ENCODE measurements at places on chromosomes 1 and 21.

DNA sequence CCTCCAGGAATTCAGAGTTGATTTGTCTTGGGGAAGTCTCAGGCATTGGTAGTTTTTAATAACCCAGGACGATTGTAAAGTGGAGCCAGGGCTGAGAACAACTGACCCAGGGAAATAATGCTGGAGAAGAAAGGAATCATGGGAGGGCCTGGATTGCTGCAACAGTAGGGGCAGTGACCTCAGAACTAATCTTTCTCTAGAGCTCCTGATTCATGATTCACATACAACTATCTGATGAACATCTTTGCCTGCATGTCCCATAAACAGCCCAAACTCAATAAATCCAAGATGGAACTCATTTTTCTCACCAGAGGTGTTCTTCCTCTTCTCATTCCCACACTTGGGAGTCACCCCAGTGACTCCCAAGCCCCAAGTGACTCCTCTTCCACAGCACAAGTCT, 8.1 kb upstream of the G0S2 start:
- DNase-seq = no peak

- DNase-seq = no peak
Observed at GRCh38 chr1:228391411-228392020, 15.1 kb downstream of the TRIM11 start.

- no peak for DNase-seq
Observed at GRCh38 chr1:109628540-109629321, 9.1 kb downstream of the AMPD2 start.

- DNase-seq = no peak
Observed at GRCh38 chr1:86758570-86758969, 54.2 kb downstream of the SH3GLB1 start.

DNA sequence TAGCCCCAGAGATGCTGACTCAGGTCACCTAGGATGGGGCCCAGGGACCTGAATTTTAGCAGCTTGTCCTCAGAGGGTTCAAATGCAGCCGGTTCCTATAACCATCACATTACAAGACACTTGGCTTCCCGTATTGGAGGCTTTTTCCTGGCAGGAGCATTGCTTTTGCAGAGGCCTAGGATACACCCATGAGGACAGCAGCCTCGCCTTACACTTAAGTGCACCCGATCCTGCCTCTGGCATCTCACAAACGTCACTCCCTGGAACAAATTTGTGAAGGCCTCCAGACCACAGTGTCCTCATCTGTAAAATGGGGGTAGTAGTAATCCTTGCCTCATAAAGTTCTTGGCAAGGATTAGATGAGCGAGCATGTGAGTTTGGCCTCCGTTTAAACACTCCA, 130.0 kb downstream of the KAZN start:
- DNase-seq = no peak

- DNase-seq = no peak
Observed at GRCh38 chr1:181392613-181393220, 90.6 kb upstream of the CACNA1E start.

DNA sequence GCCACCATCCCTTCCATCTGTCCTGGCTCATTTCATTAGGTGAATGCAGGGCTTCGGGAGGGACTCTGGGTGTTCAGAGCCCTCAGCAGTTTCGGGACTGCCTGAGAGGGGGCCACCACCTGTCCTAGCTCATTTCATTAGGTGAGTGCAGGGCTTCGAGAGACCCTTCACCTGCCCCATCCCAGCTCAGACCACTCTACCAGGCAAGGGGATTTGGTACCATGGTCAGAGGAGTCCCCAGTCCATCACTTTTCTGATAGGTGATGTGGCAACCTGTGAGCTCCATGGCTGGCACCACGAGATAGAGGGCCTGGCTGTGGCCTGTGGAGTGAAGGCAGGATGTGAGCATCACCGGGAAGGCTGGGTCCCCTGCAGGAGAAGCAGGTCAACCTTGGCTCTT, 32.9 kb upstream of the KDM4A start:
- no peak for DNase-seq

DNA sequence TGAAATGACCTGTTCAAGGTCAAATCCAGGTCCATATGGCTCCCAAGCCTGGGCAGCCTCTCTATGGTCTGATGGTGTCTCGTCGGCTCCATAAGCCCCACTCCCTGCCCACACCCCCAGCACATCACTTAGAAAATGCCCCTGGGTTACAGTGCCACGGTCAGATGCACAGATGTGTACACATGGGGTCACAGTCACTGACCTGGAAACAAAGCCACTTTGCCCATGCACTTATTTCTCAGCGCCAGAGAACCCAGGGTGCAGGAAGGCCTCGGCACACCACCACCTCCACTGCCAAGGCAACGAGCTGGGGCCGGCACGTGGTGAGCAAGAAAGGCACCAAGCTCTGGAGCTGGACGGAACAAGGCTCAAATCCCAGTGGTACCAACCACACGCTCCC, 24.7 kb downstream of the IFFO2 start:
- DNase-seq = no peak

DNA sequence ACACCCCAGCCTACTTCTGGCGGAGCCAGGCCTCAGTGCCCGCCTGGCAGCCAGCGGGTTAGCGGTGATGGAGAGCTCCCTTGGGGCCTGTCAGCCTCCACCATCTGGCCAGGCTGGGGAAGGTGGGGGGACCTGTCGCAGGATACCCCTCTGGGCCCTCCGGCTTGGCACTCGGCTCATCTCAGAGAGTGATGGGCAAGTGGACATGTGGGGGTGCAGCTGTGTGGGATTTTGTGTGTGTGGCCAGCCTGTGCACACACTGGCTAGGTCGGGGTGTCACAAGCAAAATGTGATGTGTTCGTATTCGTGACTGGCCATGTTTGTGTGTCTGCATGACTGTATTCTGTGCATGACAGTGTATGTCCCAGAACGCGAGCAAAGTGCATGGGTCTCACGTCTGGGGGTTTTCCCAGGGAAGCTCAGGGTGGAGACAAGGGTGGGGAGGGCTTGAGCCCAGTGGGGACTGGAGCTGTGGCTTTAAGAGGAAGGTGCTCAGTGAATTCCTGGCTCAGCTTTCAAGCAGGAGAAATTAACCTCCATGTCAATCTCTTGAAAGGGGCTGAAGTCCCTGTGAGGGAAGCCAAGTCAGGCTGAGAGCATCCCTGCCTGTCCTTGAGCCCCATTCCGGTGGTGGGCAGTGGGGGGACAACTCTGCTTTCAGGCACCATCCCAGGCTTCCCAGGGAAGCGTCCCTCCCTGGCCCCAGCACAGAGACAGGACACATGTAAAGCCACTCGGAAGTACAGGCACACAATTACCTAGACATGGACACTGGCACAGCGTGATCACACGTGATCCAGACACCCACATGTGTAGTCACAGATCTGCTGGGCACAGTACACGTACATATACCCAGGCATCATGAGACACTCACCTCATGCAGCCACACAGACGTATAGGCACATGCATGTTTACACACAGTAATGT, 21.1 kb upstream of the ADGRB2 start:
- DNase-seq = no peak

GRCh38 chr1:117058810-117059209, 1.3 kb upstream of the TTF2 start:
- DNase-seq = no peak

DNA sequence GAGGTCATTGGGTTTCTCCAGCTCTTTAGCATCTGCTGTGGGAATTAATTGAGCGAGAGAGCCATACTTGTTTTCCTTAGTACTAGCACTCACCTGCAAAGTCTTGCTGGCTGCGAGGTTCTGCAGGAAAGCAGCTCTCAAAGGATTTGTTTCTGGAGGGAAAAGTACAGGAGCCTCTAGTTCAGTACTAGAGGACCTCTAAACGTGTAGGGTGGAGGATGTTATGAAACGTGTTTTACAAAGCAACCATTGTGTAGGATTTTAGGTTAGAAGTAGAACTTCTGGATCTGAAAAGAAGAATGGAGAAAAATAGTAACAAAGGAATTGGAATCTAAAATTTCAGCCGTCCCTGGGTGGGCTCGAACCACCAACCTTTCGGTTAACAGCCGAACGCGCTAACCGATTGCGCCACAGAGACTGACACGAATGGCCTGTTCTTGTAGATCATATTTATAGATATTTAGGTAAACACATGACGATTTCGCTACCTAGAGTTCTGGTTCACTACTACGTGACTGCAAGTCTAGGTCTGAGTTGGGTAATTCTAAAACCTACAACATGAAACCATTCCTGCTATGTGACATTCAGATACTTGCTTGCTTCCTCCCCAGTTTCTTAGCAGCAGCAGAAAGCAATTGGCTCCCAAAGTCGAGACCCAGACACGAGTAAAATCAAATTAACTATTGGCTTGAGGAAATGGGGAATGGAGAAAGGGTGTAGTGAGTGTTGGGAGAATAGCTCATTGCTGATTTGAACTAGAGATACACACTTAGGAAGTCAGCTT, 60.2 kb upstream of the CFAP126 start:
- DNase-seq = no peak

DNA sequence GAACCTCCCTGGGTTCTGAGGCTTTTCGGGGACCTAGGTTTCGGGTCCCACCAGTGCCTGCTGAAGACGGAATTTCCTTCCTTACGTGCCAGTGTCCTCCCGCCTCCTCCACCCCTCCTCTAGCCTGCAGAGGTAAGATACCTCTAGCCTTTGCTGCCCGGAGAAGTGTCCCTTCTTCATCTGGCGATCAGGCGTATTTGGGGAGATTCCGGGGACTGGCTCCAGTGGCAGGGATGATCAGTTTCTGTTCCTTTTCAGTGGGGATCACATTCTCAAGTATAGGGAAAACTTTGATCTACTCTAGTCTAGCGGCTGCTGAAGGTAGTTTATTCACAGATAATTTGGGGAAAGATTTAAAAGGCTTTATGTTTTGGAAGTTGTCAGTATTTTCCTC, 674 bp downstream of the CEP350 start:
- no peak for DNase-seq

DNA sequence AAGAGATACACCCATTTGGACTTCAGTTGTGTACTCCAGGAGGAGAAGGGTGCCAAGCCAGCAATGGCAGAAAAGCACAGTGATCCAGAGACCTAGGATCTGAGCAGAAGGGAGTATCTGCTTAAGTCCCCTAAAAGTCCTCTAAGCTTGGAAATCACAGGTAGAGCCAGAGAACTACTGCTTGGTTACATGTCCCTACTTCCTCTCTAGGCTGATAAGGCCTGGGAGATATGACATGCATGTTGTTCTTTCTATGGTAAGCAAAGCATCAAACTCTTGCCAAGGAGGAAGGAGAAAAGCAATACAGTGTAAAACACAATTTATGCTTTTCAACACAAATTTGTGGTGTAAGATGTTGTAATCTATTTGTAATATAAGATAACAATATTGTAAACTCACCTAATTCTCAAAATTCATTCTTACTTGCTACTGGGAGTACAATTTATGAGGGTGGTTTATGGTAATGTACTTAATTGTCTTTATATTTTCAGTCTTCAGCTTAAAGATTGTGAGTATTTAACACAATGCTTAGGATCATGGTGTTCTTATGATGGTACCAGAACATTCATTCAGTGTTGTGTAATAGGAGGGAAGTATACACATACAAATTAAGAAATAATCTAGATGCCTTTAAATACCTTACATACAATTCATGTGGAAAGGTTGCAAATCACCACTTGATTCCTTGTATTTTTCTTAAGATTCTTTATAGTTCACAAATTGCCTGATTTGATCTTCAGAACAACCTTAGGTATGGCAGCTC, 49.1 kb upstream of the GNG12 start:
- no peak for DNase-seq

GRCh38 chr1:33241866-33242265, 14.4 kb upstream of the ZNF362 start:
- DNase-seq = no peak

- no peak for DNase-seq
Observed at GRCh38 chr1:203666609-203667008, 40.0 kb downstream of the ATP2B4 start.

DNA sequence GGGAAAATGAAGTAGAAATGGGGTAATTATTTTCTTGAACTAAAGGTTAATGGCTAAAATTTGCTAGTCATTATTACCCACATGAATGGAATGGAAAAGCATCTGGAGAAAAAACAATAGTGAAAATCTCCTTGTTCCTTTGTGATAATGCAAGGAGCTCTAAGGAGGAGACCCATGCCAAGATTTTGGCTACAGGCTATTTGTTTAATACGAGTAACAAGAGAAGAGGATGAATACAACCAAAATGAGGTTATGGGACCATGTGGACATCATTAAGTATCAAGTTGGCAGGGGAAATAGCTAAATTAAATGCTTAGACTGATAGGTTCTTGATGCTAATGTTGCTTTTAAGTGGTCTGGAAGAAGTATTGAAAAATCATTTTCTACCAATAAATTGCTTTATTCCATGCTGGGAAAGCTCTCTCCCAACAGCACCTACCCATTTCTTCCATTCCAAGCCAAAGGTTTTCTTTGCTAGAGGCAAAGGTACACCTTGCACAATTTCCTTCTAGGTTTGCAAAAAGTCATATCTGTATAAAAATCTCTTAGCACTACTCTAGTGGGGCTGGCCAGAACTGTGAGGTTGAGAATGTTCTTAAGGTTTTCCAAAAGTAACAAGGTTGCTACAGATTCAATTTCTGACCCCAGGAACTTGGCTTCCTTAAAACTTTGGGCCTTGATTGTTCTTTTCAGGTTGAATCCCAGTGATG, 100.2 kb downstream of the SMYD2 start:
- DNase-seq = no peak

DNA sequence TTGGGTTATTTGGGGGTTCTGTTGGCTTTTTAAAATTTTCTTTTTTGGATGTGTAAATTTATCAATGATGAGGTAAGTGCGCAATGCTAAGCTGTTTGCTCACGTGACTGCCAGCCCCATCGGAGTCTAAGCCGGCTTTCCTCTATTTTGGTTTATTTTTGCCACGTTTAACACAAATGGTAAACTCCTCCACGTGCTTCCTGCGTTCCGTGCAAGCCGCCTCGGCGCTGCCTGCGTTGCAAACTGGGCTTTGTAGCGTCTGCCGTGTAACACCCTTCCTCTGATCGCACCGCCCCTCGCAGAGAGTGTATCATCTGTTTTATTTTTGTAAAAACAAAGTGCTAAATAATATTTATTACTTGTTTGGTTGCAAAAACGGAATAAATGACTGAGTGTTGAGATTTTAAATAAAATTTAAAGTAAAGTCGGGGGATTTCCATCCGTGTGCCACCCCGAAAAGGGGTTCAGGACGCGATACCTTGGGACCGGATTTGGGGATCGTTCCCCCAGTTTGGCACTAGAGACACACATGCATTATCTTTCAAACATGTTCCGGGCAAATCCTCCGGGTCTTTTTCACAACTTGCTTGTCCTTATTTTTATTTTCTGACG, 3.1 kb downstream of the OLIG2 start:
- DNase-seq = peak; percentile 23

GRCh38 chr1:72915581-72915980, 633.2 kb upstream of the NEGR1 start:
- DNase-seq = no peak

DNA sequence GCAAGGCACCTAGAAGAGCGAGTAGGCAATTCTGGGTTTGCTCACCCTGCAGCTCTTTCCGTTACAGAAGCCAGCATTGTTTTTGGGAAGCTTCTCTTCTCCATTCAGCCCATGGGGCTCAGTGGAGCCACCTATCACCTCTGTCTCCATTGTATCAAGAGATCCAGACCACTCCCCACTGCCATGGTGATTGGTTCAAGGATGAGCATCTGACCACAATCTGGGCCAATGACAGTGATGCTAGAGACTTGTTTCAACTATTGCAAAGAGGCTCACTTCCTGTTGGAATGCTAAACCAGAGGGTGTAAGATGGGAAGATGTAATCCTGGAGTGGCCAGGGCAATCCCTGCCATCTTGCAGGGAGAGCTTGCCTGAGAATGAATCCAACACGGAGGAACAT, 6.6 kb downstream of the SPATA21 start:
- no peak for DNase-seq

- no peak for DNase-seq
Observed at GRCh38 chr1:41975121-41975520, 56.4 kb upstream of the HIVEP3 start.

- no peak for DNase-seq
Observed at GRCh38 chr1:20400341-20401177, 85.5 kb downstream of the CAMK2N1 start.

- no peak for DNase-seq
Observed at GRCh38 chr1:58900396-58900795, 116.5 kb upstream of the JUN start.
